MV-4-11 (cell line): ENCODE measurements at places on chromosomes 6 and 20.

- peak; percentile 30 for DNase-seq
These were observed 35.0 kb downstream of the FOXF2 start for GRCh38 chr6:1424306-1424927.

GRCh38 chr6:169386411-169387057 is 132.9 kb upstream of the THBS2 start:
- no peak for DNase-seq

DNA sequence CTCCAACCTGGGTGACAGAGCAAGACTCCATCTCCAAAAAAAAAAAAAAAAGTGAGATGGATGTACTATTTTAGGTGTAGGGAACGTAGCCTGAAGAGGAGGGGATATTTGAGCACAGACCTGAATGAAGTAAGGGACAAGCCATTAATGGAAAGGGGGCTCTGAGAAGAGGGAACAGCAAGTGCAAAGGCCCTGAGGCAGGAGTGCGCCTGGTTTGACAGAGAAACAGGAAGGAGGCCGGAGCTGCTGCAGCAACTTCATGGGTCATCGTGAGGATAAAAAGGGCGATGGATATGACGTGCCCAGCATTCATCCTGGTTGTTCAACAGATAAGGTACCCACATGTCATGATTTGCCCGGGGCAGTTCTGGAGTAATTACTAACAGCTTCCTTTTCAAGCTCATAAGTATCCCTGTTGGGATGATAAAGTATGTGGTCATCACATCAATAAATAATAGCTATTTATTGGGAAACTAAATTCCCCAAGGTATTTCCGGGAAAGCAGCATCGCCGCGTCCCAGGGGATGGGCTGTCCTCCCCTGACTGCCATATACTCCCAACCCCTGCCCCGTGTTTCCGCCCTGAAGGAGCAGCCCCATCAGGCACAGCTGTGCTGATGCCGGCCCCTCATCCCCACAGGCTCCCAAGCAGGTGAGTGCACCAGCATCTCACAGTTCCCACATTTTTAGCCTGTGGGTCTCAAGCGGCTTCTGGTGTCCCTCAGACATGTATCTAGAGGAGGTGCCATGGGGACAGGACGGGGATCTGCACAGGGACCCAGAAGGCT is 43.4 kb downstream of the DLGAP4 start:
- DNase-seq = no peak

GRCh38 chr6:56387621-56388414 is 140.4 kb upstream of the COL21A1 start:
- no peak for DNase-seq

- no peak for DNase-seq
These were observed 142.0 kb downstream of the RNASET2 start for GRCh38 chr6:166814390-166814789.

GRCh38 chr6:71248306-71248765 is 40.3 kb upstream of the OGFRL1 start:
- DNase-seq = peak; percentile 98

DNA sequence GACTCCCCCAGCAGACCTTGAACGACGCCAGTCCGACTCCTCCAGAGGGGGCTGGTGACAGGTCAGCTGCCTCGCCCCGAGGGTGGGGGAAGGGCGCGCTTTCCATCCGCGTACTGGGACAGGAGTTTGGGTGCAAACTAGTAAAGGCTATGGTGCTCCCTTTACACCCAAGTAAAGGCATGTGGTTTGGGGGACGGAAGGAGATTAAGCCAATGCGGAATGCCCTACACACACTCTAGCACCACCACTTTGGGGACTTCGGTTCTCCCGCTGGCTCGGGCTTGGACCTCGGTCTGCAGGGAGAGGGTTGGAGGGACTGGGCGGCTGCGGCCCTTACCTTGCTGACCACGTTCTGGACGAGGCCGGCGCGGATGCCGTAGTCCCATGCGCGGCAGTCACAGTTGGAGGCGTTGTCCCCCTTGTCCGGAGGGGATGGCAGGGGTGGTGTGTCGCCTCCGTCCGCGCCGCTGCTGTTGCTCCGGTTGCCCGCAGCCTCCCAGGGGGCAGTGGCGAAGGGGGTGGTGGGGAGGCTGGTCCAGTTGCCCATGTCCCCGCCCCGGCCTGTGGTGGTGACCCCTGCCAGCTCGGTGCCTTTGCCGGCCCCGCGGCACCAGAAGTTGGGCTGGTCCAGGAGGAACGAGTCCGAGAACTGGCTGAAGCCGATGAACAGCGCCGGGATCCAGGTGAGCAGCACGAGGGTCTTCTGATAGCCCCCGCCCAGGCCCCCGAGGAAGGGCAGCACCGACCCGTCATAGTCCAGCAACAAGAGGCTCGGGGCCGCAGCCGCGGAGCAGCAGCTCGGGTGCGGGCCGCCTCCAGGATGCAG is 1.1 kb downstream of the SLC22A23 start:
- no peak for DNase-seq

DNA sequence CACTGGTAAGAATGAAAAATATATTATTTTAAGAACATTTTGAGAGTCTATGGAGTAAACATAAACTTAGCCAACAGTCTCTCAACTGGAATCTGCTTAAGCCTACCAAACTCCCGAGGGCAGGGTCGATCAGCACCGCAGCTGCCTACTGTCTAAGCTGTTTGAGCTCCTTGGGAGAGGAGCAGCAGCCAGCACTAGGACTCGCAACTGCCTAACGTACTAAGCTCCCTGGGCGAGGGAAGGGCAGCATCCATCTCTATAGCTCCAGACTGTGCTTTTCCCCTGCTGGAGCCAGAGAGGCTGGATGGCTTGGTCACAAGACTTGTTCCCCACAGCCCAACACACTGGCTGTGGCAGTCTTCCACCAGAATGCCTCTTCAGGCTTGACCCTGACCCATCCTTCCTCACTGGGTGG is 96.4 kb downstream of the MOXD1 start:
- DNase-seq = no peak

DNA sequence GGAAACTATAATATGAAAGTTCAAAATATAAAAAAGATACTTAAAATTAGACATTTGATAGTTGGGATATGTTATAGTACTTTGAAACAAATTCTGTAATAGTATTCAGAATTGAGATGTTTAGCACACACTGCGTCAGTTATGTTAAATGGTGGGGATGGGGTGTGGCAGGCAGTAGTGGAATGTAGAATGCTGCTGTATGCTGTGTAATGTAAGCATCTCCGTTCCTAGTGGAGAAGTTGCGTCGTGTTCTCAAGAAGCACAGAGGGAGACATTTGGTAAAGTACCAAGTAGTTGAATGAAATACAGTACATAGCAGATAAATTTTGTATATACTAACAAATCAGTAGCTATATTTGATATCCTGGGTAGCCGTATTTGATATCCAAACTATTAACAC is 192.4 kb downstream of the ZFAND3 start:
- no peak for DNase-seq

DNA sequence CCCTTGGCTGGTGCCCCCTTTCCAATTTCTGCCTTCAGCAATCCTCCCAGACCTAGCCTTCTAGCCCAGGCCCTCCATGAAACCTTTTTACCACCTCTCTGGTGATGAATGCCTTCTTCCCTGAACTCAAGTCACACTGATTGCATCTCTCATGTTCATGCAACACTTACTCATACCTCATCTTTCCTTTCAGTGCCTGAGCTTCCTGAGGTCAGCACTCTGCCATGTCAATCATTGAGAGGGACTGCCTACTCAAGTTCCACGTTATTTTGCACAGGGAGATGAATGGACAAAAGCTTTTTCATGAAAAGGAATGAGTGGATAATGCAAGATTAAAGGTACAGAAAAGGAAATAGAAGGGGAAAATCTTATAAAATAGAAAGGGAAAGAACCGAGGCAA is 60.1 kb upstream of the PLEKHG1 start:
- no peak for DNase-seq

GRCh38 chr20:9744551-9744950 is 94.3 kb downstream of the PAK5 start:
- DNase-seq = peak; percentile 85

GRCh38 chr6:105816847-105817246 is 269.3 kb upstream of the PRDM1 start:
- DNase-seq = no peak

GRCh38 chr6:14640631-14641030 is 523.1 kb downstream of the CD83 start:
- DNase-seq = no peak

DNA sequence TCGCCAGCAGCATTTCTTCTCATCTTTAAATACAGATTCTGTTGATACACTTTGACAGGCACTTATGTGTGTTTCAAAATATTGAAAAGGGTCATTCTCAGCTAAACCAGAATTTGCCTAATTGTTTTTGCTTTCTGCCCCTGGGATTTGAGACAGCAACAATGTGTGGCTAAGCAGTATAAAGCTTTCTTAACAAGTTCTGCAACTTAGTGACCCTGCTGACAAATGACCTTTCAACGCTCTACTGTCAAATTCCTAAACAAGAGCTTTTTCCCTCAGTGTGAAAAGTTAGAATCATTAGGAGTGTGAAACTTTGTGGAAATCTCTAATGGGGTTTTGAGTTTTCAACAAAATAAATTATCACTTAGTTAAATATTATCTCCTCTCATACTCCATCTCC is 414.6 kb downstream of the RFPL4B start:
- no peak for DNase-seq

DNA sequence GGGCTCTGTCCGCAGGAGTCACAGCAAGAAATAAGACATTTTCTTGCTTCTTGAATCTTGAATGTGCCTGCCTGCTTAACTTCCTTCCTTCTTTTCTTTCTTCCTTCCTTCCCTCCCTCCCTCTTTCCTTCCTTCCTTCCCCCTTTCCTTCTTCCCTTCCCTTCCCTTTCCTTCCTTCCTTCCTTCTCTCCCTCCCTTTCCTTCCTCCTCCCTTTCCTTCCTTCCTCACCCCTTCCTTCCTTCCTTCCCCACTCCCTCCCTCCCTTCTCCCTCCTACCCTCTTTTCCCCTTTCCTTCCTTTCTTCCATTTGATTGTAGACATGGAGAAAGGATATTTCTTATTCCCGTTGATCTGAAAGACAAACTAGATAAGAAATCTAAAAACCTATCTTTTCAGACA is 436.8 kb upstream of the AGPAT4 start:
- DNase-seq = no peak

- no peak for DNase-seq
These were observed 41.7 kb downstream of the CD2AP start for GRCh38 chr6:47519279-47519678.

GRCh38 chr6:133348846-133349245 is 107.7 kb downstream of the EYA4 start:
- no peak for DNase-seq

DNA sequence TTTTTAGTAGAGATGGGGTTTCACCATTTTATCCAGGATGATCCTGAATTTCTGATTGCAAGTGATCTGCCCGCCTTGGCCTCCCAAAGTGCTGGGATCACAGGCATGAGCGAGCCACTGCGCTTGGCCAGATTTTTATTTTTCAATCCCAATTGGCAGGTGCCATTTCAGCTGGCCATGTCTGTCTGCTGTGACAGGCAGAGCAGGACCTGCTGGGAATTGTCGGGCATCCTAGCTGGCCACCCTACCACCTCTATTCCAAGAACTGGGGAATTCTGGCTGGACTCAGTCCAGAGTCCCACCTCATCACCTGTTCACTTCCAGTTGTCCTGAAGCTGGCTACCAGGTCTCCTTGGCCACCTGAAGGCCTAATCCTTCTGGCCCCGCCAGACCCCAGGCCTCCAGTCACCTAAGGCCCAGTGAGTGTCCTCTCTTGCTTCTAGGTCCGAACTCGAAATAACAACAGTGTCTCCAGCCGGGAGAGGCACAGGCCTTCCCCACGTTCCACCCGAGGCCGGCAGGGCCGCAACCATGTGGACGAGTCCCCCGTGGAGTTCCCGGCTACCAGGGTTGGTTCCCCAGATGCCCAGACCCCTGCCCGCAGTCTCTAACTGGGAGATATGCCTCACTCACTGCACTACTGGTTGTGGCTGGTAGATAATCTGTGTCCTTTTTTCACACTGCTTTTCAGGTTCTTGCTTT is 24.0 kb downstream of the DNMT3B start:
- DNase-seq = no peak

GRCh38 chr6:158488065-158488464 is 71.8 kb upstream of the TMEM181 start:
- DNase-seq = peak; percentile 14

- no peak for DNase-seq
These were observed 579.9 kb downstream of the EPM2A start for GRCh38 chr6:145155411-145155810.

DNA sequence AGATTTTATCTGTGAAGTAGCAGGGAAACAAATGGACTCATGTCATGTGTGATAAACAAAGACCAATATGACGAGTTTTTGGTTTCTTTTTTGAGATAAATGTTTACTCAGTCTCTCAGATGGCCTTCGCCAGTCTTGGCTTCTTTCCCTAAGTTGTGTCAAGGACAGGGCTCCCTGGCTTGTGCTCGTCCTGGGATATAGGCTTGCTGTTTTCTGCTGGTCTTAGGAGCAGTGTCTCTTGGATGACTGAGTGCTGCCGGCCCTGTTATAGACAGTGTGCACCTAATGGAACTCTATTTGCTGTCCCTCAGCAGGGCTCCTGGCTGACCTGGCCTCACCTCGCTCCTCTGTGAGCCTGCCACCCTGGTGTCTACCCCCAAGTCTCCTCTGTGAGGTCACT is 324.1 kb upstream of the SYNCRIP start:
- no peak for DNase-seq

GRCh38 chr20:39299783-39300182 is 337.6 kb downstream of the DHX35 start:
- no peak for DNase-seq

GRCh38 chr6:155143578-155144106 is 120.2 kb upstream of the CLDN20 start:
- DNase-seq = no peak

- no peak for DNase-seq
These were observed 846 bp downstream of the PDE10A start for GRCh38 chr6:165662041-165662748.

GRCh38 chr6:84220809-84221409 is 6.5 kb downstream of the CEP162 start:
- no peak for DNase-seq

- DNase-seq = peak; percentile 73
These were observed 52.8 kb downstream of the GTF2H5 start for GRCh38 chr6:158220786-158221442.

GRCh38 chr6:19613678-19614077 is 223.5 kb upstream of the ID4 start:
- no peak for DNase-seq

- no peak for DNase-seq
These were observed 69.3 kb upstream of the SLCO4A1 start for GRCh38 chr20:62572980-62573379.

DNA sequence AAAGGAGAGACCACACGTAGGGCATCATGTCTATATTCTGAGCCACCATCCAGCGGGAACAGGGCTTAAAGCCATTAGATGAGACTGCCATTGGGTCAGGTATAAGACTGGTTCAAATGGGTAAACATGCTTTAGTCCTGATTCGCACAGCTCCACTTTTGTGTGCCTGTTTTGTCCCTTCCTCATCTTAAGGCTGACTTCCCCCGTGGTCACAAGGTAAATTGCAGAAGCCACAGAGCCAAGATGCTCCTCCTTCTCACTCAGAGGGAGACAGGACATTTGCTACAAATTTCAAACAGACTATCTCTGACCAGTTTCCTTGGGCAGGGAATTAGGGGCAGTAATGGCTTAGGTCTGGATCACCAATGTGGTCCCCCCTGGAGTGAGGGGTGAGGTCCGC is 11.4 kb upstream of the IFNGR1 start:
- DNase-seq = peak; percentile 29
